ENCODE measurements at places on chromosomes 7 and 10.

DNA sequence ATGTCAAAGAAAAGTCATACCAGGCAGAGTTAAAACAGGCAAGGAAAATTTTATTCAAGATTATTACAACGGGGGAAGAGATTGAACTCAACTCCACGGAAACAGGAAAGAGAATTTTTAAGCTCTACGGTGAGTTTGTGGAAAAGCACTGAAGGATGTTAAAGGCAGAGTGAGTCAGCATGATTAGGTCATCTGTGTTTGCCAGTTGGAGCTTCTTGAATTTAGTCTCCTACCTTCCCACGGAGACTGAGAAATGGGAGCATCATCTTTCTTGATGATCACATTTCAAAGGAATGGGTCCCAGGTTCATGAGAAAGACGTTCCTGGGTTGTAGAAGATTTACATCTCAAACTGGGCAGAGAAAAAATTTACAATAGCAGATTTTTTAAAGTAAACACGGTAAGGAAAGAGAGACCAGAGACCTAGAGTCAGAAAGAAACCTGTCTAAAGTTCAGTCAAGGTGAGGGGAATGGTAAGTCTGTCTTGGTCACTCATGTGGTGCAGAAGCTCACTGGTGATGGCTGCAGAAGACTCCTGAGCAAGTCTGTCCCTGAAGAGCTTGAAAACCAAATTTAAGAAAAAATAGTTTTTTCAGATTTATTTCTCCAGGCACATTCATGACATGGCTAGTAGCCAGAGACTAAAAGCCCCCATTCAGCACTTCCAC, 516.9 kb upstream of the LRRN3 start:
- DNase-seq: no peak

- no peak for DNase-seq
These were observed 33.4 kb downstream of the CDCA7L start for GRCh38 chr7:21912305-21912704.

GRCh38 chr10:7432884-7433726, 22.3 kb upstream of the SFMBT2 start:
- DNase-seq: peak; percentile 71

DNA sequence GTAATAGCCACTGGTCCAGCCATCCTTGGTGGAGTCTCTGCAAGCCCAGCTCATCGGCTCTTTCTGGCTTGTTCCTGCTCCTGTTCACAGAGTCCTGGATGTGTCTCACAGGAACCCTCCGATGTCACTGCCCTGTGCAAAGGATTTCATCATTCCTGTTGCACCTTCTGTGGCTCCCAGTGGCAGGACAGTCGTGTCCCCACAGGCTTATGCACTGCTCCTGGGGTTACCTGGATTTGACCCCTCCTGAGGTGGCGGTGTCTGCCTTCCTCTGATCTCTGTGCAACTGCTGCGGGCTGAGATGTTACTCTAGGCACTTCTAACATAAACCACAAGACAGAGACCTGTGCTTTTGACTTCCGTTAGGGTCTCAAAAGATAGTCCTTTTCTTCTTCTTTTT, 30.6 kb downstream of the APBB1IP start:
- DNase-seq: no peak

- DNase-seq: no peak
These were observed 47.3 kb downstream of the CDCA7L start for GRCh38 chr7:21898265-21898930.

DNA sequence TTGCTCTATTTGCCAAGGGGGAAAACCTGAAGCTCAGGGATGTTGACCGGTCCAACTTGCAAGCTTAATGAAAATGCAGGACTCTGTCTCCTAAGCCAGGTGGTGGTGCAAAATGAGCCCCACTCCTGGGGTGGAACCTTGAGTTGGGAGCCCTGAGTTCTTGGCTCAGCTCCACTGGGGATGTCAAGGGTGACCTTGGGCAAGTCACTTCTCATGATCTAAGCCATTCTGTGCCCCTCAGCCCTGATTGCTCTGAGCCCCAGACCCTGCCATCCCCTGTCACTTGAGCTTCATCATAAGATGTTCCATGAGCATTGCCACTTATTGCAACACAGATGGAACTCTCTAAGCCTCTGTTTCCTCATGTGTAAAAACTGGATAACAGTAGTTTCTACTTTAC, 33.9 kb downstream of the MYL10 start:
- no peak for DNase-seq

DNA sequence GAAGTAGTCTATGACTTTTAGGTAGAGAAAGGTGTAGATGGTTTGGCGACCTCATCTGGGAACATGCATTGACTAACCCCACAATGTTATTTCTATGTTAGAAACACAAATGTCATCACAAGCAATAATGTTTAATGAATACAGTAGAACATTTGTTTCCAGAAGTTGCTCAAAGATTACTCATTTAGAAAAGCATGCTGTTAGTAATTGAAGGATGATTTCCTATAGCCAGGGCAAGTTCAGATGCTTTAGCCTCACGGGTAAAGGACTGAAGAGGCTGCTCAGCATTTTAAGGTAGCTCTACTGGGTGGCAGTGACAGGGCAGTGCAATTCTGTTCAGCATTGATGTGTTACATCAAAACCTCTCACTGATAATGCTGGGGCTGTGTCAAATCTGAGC, 199.3 kb upstream of the FZD1 start:
- DNase-seq: no peak

DNA sequence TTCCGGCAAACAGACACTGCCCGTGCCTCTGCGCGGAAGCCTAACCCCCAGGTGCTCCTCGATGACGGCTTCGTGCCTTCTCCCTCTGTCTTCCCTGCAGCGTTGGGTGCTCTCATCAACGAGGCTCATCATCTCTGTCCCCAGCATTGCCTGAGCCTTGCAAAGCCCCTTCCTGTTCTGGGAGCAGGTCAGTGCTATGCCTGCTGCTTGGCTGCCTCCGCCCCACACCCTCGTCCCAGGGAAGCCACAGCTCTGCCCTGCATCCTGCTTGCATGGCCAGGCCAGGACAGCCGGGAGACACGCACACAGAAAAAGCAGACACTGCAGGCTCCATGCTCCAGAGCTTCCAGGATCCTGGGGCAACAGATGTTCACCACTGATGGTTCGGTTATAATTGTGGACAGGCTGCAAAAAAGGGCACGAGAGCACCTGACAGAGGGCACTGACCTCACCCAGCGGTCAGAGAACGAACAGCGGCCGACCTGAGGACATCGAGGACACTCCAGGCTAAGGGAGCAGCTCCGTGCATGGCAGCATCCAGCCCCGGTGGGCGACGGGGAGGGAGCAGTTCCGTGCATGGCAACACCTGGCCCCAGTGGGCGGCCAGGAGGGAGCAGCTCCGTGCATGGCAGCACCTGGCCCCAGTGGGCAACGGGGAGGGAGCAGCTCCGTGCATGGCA, 265.5 kb downstream of the PTPRN2 start:
- no peak for DNase-seq

- no peak for DNase-seq
These were observed 8.8 kb downstream of the LIMK1 start for GRCh38 chr7:74092321-74092963.

DNA sequence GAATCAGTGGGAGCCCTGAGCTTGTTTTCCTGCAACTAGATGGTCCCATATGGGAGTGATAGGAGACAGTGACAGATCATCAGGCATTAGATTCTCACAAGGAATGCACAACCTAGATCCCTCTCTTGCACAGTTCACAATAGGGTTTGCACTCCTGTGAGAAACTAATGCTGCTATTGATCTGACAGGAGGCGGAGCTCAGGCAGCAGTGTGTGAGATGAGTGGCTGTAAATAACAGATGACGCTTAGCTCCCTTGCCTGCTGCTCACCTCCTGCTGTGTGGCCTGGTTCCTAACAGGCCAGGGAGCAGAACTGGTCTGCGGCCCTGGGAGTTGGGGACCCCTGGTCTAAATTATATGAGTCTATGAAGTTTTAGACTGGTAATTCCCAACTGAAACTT, 3.9 kb downstream of the MIOS start:
- DNase-seq: no peak

DNA sequence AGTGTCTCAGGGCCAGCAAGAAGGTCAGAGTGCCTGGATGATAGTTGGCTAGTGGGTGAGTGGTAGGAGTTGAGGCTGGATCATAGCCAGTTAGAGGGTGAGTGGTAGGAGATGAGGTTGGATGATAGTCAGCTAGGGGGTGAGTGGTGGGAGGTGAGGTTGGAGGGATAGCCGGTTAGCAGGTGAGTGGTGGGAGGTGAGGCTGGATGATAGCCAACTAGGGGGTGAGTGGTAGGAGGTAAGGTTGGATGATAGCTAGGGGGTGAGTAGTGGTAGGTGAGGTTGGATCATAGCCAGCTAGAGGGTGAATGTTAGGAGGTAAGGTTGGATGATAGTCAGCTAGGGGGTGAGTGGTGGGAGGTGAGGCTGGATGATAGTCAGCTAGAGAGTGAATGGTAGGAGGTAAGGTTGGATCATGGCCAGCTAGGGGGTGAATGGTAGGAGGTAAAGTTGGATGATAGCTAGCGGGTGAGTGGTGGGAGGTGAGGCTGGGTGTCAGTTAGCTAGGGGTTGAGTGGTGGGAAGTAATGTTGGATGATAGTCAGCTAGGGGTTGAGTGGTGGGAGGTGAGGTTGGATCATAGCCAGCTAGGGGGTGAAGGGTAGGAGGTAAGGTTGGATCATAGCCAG, 226.6 kb downstream of the SDK1 start:
- no peak for DNase-seq

- DNase-seq: peak; percentile 42
These were observed 2.1 kb downstream of the KIF5B start for GRCh38 chr10:32054094-32054493.

DNA sequence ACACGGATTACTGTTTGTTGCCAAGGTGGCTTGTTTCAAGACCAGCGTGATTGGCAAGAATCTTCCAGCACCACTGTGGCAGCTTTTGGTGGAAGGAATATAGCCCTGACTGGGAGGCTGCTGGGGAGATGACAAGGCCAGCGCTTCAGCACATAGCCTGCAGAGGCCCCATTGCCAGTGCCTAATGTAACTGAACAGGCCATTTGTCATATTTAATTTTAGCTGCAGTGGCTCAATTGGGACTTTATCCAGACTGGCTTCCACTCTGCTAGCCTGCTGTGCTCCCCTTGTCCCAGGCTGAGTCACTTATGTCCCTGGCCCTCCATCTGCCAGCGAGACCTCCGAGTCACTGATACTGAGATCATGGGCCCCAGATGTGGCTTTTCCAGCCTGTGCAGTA, 483.1 kb downstream of the GALNT17 start:
- DNase-seq: no peak

DNA sequence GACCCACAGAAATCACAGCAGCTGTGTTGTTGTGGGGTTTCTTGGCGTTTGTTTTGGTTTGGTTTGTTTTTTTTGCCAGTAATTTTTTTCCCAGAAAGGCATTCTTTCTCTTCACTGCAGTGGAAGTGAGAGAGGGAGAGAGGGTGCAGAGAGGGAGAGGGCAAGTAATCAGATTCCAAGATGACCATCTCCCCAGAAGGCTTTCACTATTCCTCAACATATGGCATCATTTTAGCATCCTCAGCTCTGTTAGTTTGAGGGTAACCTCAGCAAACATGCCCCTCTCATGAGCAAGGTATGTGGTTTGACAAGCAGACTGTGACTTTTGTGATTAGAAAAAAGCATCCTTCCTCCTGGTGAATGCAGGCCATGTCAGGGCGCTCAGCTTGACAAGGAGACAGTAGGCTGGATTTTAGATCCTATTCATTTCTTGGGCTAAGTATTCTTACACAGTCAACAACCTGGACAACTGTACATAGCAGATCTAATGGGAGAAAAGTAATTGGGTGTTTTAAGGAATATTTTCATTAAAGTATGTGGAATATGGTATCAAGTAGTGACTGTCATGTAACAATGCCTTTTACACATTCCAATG, 86.3 kb upstream of the PIK3CG start:
- DNase-seq: no peak

DNA sequence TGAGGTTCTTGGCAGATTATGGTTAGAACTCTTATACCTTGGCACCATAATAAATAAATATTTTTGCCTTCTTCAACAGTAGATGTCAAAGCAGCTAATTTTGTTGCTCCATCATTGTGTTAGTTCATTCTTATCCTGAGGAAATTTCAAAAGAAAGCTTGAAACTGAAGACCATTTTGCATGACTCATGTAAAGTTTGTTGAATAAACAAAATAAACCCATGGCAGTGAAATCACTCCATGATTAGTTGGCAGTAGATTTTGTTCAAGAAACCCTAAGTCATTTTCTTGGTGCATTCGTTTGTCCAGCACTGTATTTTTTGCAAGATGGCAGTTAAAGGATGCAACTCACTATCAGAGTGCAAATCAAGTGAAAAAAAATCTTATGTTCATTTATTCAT, 91.6 kb downstream of the HECW1 start:
- no peak for DNase-seq
